ENCODE measurements at places on chromosomes 1 and 21.

DNA sequence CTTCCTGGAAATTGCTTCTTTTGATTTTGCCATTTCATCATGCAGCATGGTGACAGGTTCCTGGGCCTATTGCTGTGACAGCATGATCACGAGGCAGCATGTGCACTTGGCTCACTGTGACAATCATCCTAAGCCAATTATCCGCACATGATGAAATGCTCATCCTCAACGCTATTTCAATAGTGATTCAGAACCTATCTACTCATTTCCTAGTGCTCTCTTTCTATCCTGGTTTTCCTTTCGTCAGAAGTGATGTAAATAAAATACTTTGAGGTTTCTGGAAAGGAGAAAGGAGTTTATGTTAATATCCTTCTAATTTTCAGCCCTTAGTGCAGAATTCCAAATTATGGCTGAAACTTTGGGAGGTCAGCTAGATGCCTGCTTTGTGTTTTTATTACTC is 110.6 kb upstream of the ADAMTS5 start:
- no peak for DNase-seq

DNA sequence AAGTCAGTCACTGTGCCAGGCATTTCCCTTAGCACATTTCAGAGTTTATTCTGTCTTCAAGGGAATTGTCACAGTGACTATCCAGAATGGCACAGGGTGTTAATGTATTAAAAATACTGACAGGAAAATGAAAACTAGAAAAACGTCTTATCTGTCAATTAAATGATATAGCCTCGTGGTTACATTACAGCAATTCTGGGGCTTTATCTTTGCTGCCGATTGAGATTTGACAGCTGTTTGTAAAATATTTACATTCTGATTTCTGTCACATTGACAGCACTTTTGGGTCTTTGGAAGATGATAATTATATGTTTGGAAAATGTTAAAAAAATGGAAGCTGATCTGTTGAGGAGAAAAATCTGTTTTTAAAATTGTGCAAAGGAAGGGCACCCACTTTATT is 250.0 kb downstream of the CHRM3 start:
- DNase-seq = no peak

DNA sequence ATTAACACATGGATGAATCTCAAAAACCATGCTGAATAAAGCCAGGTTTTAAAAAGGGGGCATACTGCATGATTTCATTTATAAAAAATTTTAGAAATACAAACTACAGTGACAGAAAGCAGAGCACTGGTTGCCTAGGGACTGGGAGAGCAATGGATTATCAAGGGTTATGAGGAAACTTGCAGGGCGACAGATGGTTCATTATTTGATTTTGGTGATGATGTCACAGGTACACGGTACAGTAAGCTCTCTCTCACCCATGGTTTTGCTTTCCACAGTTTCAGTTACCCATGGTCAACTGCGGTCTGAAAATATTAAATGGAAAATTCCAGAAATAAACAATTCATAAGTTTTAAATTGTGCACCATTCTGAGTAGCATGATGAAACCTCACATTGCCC is 14.1 kb downstream of the VAMP4 start:
- no peak for DNase-seq

GRCh38 chr1:213884942-213885341 is 102.8 kb upstream of the PROX1 start:
- no peak for DNase-seq

DNA sequence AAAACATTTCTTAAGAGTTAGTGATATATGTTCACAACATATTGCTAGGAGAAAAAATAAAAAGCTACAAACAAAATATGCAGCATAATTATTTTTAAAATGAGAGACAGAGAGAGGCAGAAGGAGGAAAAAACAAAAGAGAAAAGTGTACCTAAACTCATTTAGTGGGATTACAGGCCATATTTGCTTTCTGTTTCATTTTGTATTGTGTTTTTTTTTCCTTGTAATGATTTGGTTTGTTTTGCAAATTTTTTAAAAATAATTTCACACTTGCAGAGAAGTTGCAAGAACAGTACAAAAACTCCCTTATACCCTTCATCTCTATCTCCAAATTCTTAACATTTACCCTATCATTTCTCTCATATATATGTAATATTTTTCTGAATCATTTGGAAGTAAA is 65.0 kb downstream of the LBR start:
- no peak for DNase-seq

DNA sequence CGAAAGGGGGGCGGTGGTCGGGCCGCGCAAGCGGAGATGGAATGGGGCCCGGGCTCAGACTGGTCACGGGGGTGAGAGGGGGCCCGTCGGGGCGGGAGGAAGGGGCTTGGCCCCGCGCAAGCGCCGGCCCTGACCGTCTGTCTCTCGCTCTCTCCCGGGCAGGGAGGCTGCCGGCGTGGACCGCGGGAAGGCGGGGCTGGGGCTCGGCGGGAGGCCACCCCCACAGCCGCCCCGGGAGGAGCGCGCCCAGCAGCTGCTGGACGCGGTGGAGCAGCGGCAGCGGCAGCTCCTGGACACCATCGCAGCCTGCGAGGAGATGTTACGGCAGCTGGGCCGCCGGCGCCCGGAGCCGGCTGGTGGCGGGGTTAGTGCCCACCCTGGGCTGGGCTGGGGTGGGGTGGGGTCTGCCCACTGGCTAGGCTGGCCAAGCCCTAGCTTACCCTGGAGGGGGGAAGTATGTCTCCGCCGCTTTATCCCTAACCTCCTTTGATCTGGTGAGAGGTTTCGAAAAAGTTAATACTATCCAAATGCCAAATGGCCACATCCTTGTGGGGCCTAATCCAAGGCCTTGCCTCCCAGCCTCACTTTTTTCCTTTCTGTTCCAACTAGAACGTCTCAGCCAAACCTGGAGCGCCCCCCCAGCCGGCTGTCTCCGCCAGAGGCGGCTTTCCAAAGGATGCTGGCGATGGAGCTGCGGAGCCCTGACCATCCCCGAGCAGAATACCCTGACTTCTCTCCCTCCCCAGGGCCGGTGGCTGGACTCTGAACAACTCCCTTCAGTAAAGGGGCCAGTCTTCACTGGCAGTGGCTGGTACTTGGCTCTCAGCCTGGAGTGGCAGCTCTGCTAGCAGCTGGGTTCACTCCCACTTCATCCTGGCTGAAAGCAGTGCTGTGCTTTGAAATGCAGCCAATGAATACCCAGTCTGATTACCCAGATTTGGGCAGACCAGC is 636 bp upstream of the YRDC start:
- DNase-seq = no peak

DNA sequence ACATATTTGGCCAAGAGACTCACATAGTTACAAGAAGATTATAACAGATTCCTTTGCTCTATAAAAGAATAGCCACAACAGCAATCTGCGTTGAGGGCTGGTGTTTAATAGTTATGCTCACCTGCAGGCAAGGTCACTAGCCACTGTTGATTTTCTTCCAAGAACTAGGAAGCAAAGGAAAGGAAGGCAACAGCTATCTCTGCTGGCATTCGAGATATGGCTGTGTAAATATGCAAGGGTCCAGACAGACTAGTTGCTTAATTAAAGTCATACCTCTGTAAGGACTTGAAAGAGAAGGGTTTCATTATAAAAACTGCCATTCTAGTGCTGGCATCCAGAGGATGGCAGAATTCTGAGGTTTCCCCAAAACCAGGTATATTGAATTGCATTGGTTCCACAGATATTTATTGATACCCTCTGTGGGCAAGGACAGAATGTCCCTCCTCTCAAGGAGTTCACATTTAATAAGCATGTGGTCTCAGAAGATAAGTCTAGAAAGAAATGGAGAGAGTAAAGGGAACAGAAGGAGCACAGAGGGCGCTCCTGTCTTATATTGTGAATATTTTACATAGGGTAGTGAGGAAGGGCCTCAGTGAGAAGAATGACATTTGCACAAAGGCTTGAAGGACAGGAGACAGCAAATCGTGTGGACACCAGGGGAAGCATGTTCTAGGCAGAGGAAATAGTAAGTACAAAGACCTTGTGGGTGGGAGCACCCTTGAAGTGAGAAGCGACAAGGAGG is 23.6 kb upstream of the PLEKHA6 start:
- DNase-seq = peak; percentile 37

DNA sequence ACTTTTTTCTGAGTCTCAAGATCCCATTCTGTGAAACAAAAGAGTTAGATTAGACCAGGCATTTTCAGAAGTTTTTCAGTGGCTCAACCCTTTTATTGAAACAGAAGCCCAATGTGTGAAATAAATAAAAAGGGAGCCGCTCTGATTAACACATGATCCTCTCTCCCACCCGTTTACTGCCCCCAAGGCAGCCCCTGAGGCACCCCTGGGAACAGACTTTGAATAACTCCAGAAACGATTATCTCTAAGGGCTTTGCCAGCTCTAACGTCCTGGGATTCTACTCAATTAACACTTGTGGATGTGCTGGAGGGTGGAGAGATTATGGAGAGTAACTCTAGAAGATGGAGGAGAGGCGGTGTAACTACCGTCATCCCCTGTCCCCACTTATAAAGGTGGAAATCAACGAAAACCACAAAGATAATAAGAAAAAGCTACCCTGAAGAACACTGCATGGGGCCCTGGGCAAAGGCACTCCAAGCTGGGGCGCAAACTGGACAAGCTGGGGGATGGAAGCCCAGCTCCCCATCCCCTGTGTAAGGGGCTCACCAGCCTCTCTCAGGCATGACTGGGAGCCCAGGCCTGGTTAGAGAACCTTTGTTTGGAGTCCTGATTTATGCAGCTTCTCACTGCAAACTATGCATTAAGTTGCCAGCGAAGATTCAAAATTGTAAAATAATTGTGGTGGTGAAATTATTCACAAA is 39.0 kb upstream of the GRIK3 start:
- no peak for DNase-seq

DNA sequence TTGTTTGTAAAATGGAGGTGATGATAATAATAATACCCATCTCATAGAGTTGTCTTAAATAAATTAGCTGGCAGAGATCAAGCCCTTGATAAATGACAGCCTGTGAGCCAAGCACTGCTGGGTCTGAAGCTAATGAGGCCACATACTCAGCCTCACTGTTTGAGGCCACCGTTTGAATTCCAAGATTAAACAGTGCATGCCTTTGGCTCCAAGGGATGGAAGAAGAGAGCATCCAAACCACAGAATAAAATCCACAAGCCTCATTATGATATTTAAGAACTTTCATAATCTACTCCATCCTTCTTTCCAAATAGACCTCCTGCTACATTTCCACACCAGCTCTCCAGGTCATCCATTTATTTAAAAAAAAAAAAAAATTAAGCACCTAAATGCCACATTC is 29.0 kb downstream of the TGFBR3 start:
- no peak for DNase-seq

- DNase-seq = no peak
These were observed 67.5 kb upstream of the VAMP3 start for GRCh38 chr1:7703321-7704213.

DNA sequence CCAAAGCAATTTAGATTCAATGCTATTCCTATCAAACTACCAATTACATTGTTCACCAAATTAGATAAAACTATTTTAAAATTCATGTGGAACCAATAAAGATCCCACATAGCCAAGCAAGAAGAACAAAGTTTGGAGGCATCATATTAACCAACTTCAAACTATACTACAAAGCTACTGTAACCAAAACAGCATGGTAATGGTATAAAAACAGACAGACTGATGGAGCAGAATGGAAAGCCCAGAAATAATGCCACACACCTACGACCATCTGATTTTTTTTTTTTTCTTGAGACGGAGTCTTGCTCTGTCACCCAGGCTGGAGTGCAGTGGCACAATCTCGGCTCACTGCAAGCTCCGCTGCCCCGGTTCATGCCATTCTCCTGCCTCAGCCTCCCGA is 7.1 kb downstream of the ZNF124 start:
- no peak for DNase-seq

- DNase-seq = no peak
These were observed 44.2 kb upstream of the MTR start for GRCh38 chr1:236750928-236751327.

- DNase-seq = no peak
These were observed 25.1 kb downstream of the WDR64 start for GRCh38 chr1:241677201-241677600.

- no peak for DNase-seq
These were observed 24.4 kb downstream of the FUBP1 start for GRCh38 chr1:77954521-77954920.

DNA sequence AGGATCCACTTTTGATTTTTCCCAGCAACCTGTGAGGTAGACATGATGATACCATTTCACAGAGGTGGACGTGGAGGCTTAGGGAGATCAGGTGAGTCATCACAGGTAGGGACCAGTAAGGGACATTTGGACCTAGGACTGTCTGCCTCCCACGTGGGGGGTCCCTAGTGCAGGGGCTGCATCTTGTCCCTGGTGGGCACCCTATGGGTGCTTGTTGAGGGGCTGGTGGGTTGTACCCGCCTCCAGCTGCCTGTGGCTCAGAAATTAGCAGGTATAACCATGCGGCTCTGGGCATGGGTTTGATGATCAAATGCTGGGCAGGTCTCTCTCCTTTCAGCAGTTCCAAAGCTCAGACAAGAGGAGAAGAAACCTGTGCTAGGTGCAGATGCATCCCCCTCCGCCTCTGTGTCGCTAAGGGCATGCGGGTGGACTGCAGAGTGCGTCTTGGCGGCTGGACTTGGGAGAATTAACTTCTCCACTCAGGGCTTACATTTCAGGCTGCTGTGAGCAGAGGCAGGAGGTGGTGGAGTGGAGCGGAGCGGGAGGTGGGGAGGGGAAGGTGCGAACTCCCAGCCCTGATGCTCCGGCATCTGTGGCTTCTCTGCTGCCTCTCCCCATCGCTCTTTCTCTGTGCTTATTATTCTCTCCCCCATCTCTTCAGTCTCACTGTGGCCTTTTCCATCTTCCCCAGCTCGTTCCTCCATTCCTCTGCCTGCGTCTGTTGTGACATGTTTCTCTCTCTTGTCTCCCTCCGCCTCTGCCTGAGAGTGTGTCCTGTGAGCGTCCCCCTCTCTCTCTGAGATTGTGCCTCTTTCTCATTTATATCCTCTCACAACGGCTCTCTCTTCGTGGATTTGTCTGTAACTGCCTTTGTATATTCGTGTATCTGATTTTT is 146.8 kb downstream of the PTPRU start:
- DNase-seq = no peak

DNA sequence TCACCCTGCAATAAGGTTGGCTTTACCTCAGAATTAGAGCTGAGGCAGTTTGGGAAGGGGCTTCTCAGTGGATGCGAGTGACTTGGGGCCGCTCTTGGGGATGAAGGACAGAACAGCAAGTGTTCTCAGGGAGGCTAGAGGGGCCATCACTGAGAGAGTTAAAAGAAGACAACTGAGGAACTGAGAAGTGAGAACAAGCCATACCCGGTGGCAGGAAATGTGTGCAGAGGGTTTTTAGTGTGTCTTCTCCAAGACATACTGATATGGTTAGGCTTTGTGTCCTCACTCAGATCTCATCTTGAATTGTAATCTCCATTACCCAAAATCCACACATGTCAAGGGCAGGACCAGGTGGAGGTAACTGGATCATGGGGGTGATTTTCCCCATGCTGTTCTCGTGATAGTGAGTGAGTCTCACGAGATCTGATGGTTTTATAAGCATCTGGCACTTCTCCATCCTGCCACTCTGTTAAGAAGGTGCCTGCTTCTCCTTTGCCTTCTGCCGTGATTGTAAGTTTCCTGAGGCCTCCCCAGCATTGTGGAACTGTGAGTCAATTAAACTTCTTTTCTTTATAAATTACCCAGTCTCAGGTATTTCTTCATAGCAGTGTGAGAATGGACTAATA is 75.8 kb downstream of the PCBP3 start:
- DNase-seq = no peak

- no peak for DNase-seq
These were observed 8.7 kb downstream of the PLA2G2D start for GRCh38 chr1:20110679-20111078.

All from vagina (tissue), 2 donors.